HL-60 (cell line): ENCODE measurements at places on chromosomes 3 and 15.

GRCh38 chr3:198090795-198091332 lies 130.8 kb downstream of the LMLN start:
- DNase-seq = no peak

GRCh38 chr3:170493712-170494182 lies 75.1 kb downstream of the CLDN11 start:
- DNase-seq = no peak

GRCh38 chr3:13892304-13892703 lies 12.4 kb upstream of the WNT7A start:
- DNase-seq = no peak

DNA sequence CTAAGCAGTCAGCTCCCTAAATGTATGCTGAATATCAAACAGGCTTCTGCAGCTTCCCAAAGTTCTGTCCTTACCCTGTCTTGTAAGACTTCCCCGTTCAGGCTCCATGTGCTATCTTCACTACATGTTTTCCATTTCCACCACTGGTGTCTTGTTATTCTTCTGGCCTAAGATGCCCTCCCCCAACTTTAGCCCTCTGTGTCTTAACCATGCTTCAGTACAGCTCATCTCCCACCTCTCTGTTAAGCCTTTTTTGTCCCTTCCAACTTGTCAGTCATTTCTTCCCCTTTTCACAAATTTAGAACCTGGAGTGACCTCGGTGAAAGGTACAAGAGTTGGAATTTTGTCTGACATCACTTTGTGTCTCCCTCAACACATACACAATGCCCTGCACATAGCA lies 151.7 kb upstream of the TBL1XR1 start:
- DNase-seq = no peak

- no peak for DNase-seq
Measured at GRCh38 chr15:39411102-39411989, 169.5 kb upstream of the THBS1 start.

DNA sequence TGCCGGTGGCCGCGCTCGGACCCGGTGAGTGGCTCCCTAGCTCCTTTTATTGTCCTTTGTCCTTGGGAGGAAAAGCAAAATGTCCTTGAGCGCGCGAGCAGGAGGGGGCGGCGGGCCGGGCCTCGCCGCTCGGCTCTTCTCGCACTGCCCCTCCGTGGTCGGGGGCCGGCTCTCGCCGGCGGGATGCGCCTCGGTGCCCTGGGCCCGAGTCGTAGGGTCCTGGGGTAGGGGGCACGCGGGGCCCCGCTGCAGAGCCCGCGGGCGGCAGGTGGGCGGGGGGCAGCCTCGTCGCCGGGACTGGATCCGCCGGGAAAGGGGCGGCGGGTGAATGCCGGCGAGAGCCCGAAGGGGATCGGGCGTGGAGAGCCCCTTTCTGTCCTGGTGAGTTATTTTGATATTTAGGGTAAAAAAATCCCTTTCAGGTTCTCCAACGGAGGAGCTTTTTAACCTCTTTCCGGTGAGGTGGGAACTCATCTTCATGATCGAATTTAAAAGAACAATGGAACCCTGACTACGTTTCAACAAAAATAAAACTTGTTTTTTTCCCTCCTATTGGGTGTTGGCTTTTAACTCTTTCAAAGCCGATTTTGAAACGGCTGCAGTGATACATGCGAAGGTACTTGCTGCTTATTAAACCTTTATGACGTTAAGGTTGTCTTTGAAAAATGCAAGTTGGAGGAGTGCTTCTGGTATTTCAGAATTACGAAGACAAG lies 16.8 kb upstream of the CHD2 start:
- DNase-seq = no peak

DNA sequence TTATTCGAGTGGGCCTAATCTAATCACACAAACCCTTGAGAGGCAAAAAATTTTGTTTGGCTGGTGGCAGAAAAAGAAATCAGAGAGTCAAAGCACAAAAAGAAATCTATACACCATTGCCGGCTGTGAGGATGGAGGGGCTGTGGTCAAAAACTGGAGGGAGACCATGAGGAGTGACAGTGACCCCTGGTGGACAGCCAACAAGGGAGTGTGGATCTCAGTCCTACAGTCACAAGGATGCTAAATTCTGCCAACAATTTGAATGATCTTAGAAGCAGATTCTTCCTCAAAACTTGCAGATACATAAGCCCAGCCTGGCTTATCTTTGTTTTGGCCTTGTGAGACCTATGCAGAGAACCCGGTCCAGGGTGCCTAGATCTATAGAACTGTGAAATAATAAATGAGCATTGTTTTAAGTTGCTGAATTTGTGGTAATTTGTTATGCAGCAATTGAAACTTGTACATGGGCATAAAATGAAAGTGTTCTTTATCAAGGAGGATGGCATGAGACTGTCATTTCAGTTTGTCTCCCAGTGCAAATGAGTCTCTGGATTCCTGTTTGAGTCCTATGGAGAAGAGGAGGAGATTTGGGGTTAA lies 103.0 kb upstream of the ARHGEF26 start:
- peak; percentile 11 for DNase-seq

DNA sequence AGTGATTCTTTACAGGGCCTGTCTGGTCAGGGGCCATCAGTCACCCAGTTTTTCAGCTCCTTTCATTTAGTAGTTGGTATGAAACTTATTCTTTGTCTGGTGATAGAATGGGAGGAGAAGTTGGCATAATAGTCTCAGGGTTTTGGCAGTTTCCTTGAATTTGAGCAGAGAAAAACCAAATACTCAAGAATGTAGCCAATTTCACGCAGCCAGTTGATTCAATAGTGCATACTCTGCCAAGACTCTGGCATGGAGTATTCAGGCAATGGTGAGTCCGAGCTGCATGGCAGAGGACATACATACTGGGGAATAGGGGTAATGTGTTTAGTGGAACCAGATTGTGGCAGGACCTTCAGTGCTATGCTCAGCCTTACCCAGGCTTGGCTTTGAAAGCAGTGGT lies 118.3 kb downstream of the GALK2 start:
- DNase-seq = no peak

- no peak for DNase-seq
Measured at GRCh38 chr3:187919544-187919943, 174.3 kb upstream of the BCL6 start.

DNA sequence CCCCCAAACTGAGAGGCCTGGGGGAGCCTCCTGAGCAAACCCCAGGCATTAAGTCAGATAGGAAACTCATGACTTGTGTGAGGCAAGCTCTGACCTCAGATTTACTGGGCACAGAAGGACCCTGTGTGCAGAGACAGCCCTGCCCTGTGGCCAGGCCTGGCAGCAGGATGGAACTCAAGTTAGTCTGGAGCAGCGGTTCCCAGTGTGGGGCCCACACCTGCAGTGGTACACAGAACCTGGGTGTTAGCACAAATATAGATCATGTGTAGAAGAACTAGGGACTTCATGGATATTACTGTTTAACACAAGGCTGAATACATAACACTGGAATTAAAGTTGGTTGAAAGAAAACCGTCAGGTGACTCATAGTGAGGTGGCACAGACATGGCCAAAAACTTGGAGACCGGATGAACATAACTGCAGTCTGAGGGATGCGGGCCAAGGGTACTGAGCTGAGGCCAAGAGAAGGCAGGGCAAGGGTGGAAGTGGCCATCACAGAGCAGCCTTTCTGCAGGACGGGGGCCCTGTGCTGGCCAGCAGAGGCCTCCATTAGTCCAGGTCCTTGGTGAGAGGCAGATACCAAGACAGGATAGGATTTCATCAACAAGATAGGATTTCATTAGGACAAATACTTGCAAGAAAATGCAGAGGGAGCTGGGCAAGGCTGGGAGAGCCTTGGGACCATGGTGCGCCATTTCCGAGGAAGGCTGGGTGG lies 40.9 kb downstream of the IRAK2 start:
- no peak for DNase-seq

GRCh38 chr3:7766530-7766929 lies 735.1 kb upstream of the LMCD1 start:
- no peak for DNase-seq

DNA sequence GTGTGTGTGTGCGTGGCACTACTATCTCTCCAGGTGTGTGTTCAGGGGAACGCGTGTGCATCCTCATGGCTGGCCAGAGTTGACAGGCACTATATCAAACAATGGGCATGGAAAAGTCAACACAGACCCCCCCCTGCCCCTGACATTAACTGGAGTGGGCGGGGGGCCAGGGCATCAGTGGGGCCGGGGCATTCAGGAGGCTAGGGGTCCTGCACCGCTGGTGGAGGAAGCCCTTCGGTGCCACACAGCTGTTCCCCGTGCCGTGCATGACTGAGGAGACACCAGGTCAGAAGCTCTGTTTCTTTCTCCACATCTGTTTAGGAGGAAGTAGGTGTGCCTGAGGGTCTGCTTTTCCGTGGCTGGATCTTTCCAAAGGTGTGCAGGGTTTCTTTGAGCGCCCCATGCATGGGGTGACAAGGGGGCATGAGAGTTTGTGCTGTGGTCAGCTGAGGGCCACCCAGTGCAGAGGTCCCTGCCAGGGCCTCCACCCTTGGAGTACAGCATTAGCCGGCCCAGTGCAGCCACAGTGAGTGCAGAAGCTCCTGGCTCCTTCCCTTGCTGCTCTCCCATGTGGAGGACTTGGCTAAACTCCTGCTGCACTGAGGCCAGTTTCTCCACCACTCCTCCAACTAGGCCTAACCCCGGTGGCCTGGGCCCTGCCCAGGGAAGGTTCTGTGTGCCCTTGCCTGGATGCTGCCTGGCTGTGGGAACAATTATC lies 7.5 kb downstream of the C3orf22 start:
- no peak for DNase-seq

DNA sequence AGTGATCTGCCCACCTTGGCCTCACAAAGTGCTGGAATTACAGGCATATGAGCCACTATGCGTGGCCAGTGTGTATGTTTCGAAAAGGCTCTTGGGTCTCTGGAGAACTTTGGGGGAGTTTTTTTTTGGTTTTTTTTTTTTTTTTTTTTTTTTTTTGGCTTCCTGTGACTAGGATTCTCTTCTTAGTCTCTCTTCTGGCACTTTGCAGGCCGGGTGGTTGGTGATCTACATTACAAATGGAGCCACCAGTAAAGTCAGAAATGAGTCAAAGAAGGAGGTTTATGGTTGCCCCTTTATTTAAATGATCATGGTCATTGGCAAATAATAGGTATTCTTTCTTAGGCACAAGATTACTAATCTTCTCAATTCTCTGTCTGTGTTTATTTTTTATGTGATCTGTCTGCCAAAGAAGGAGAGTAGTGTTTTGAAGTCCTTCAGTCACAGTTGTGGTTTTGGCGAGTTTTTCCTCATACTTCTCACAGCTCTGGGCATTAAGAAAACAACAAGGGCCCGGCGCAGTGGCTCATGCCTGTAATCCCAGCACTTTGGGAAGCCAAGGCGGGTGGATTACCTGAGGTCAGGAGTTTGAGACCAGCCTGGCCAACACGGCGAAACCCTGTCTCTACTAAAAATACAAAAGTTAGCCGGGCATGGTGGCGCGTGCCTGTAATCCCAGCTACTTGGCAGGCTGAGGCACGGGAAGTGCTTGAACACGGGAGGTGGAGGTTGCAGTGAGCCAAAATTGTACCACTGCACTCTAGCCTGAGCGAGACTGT lies 38.3 kb downstream of the PDE8A start:
- DNase-seq = no peak

DNA sequence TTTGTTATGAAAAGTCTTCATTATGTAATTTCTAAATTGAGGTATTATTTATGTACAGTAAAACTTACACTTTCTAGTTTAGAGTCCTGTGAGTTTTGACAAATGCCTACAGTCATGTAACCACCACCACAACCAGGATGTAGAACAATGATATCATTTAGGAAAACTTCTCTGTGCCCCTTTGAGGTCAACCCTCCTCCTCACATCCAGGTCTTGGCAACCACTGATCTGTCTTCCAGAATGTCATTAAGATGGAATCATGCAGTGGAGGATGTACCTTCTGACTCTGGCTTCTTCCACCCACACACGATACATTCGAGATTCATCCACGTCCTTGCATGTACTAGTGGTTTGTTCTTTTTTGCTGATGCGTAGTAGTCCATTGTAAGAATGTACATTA lies 23.2 kb downstream of the MINAR1 start:
- no peak for DNase-seq

DNA sequence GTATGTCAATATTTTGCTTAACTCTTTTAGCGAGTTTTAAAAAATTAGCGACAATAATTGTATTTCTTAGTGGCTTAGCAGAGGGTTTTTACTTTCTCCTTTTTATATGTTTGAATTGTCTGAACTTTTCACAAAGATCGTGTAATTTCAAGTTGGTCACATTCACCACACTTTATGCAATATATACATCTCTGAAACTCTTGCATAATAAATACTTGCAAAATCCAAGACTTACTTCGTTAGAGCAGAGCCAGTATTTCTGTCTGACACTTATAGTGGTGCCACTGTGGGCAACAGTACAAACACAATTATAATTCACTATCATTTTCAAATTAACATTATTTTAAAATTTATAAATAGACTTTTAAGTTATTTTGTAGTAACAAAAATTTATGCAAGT lies 62.0 kb downstream of the SUCNR1 start:
- DNase-seq = peak; percentile 80

- DNase-seq = no peak
Measured at GRCh38 chr3:42053476-42053875, 37.7 kb upstream of the TRAK1 start.

- DNase-seq = no peak
Measured at GRCh38 chr3:46200790-46201189, 7.3 kb downstream of the CCR1 start.

DNA sequence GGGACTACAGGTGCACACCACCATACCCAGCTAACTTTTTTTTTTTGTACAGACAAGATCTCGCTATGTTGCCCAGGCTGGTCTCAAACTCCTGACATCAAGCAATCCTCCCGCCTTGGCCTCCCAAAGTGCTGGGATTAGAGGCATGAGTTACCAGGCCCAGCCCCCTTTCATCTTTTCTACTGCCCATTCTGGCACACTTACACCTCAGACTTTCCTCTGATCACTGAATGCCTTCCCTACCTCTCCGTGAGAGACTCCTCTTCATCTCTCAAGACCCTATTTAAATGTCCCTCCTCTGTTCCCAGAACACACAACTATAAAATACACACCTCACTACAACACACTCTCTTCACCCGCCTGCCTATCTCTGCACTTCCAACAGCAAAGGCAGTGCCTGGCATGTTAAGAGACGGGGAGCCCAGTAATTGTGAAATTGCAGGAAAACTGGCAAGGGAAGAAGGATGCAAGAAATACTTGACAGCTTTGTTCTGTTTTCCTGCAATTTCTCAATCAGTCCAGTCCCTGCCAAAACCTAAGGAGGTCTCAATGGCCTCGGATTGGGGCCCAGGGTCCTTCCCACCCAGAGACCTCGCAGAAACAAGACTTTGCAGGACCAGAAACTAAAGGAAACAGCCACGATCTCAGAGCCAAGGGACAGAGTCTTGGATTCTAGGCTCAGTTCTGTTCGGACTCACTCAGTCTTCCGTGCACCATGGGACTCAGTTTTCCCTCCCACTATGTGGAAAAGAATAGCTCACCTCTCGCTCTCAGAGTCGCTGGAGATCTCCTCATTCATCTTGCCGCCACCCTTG lies 849 bp downstream of the RRP9 start:
- no peak for DNase-seq

GRCh38 chr3:153050978-153051377 lies 111.0 kb upstream of the RAP2B start:
- DNase-seq = no peak

- DNase-seq = no peak
Measured at GRCh38 chr3:153257673-153258351, 95.8 kb downstream of the RAP2B start.

GRCh38 chr3:102089239-102089638 lies 239.9 kb downstream of the NFKBIZ start:
- no peak for DNase-seq

- no peak for DNase-seq
Measured at GRCh38 chr3:127616836-127617605, 12.0 kb upstream of the PODXL2 start.
